ENCODE measurements at places on chromosomes 2 and 18.
A peak's percentile ranks its signal among the peaks of the same experiment; 100 is the strongest.

DNA sequence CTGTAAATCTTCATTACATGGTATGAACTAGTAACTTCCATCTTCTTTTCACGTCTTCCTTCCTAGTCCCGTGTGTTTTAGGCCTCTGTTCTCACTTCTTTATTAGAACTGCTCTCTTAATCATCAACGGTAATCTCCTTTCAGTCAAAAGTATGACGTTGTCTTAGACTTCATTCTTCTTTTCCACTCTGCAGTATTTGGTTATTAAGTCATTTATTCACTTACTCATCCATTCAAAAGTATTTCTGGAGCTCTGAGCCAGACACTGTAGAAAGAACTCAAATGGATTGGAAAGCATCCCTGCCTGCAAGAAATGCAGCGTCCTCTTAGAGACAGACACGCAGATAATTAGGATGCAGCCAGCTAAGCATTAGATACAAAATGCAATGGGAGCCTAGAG lies 494.6 kb upstream of the NRP2 start:
- DNase-seq: no peak

- no peak for DNase-seq
These were observed 243.7 kb downstream of the NDUFA10 start for GRCh38 chr2:239781454-239781853.

DNA sequence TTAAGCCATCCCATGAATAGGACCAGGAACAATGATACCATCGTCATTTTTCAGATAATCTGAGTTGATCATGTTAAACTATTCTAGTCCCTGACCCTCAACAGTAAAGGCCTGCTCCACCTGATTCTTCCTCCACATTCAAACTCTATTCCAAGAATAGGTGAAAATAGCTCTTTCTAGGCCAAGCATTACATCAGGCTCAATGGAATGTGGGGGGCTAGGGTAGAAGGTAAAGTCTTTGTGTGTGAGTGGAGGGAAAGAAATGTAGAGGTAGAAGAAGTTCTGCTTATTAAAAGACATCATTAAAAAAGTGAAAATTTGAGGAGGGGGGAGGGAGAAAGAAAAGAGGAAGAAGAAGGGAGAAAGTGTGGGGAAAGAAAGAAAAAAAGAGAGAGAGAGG lies 653.3 kb upstream of the PKDCC start:
- DNase-seq: no peak

- DNase-seq: no peak
These were observed 34.5 kb downstream of the HS1BP3 start for GRCh38 chr2:20616341-20616871.

GRCh38 chr2:236195726-236196125 lies 27.5 kb upstream of the GBX2 start:
- no peak for DNase-seq

DNA sequence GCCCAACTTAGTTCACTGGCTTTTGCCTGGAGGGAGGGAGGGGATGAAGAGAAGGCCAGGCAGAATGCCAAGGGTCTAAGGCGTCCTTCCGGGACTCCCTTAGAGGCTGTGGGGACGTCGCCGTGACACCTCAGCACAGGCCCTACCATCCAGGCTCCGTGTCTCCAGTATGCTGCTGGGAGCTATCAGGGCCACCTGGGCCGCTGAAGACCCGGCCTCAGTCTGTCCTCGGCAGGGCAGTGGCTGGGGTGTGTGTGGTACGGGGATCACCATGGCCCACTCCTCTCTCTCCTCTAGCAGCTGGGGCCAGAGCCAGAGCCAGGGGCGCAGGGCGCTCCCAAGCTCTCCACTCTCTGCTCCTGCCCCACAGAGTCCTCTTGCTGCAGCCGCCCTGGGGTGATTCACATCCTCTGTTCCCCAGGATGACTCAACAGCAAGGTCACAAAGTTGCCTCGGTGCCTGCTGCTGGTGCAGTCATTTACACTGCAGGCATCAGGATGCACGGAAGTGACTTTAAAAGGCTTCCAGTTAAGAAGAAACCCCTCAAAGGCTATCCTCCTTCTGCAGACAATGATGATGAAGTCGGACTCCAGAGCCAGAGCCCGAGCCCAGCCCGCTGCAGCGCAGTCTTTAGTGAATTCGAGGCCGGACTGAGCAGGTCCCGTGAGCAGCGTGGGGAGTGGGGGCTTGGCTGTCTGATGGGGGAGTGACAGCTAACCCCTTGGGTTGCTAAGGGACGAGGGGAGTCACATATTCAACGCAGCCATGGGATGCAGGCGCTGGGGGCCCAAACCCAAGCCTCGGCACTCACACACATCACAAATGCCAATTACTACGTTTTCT lies 31.9 kb downstream of the SNORC start:
- peak; percentile 52 for DNase-seq

- no peak for DNase-seq
These were observed 68.7 kb upstream of the ACSL3 start for GRCh38 chr2:222792001-222792611.

DNA sequence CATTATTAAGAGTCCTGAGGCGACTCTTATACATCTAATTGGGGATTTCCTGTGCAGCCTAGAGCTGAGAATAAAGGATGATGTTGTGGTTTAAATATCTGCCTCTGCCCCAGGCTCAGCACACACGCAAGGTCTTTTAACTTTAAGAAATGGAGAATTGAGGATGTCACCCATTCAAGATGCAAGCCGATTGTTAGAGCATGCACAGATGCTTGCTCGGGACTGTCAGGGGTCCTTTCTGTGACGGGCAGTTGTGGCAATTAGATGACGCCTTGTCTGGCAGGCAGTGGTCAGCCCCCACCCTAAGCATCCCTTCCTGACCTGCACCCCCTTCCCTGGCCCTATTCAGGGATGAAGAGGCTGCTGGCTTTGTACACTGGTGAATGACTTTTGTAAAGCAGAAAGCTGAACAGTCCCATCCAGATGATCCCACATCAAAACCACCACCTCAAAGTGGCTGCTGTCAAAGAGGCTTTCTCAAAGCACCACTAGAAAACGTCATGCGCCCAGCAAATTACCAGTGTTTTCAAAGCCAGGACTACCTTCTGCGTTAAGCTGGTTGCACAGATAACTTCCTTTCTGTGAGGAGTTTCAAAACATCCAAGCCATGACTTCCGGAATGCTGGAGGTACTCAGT lies 23.7 kb downstream of the FAM178B start:
- no peak for DNase-seq

- no peak for DNase-seq
These were observed 204.8 kb upstream of the PARD3B start for GRCh38 chr2:204340511-204340910.

- DNase-seq: no peak
These were observed 112.1 kb upstream of the ATP8B1 start for GRCh38 chr18:57915248-57915647.

GRCh38 chr2:191617575-191617974 lies 60.4 kb upstream of the NABP1 start:
- peak; percentile 20 for DNase-seq

DNA sequence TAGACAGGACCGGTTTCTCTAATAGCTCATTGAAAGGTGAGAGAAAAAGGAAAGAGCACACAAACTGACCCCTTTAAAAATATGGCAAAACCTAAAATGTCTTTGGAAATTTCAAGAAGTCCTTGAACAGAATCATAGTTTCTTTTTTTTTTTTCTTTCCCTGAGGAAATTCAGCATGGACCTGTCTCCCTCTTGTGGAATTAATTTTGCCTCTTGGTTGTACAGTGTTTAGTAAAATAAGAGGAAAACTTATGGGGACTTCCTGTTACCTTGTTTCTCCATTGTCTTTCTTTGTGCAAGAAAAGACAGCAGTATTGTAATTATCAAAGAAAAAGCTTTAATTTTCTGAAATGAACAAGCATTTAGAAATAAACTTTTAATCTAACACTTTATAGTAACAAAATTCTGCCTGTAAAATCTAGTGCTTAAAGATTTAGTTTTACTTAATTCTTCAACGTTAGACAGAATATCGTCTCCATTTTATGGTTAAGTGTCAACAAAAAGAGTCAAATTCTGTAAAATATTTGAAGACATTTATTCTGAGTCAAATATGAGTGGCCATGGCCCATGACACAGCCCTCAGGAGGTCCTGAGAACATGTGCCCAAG lies 176.3 kb upstream of the NABP1 start:
- DNase-seq: no peak

- DNase-seq: no peak
These were observed 95.9 kb upstream of the SIX2 start for GRCh38 chr2:45105050-45105582.

DNA sequence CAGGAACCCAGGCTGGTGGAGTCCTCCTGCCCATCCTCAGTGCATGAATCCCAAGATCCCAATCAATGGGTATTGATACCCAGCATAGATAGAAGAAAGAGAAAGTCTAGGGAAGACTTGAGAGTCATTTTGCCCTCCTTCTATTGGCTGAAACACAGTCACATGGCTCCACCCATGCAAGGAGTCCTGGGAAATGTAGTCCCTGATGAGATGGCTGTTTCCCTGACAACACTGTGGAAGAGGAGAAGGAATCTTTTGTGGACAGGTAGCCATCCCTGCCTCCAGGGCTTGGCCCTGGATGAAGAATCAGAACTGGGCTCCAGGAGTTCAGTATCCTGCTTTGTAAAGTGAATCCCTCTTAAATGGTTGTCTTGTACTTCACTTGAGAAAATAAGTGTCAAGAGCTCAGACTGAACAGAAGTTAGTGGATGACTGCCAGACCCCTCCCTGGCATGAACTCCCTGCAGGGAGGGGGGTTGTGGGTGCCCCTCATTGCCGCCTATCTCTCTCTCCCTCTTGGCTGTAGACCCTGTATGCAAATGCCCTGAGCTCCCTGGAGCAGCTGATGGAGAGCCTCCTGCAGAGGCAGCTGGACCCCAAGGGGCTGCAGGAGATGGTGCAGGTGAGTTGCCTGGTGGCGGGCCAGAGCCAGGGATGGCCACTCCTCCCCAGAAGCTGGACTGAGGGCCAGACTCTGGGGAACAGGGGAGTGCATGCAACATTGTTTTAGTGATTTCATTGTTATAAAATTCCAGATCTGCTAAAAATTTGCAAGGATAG lies 36.1 kb downstream of the MROH2A start:
- DNase-seq: no peak

DNA sequence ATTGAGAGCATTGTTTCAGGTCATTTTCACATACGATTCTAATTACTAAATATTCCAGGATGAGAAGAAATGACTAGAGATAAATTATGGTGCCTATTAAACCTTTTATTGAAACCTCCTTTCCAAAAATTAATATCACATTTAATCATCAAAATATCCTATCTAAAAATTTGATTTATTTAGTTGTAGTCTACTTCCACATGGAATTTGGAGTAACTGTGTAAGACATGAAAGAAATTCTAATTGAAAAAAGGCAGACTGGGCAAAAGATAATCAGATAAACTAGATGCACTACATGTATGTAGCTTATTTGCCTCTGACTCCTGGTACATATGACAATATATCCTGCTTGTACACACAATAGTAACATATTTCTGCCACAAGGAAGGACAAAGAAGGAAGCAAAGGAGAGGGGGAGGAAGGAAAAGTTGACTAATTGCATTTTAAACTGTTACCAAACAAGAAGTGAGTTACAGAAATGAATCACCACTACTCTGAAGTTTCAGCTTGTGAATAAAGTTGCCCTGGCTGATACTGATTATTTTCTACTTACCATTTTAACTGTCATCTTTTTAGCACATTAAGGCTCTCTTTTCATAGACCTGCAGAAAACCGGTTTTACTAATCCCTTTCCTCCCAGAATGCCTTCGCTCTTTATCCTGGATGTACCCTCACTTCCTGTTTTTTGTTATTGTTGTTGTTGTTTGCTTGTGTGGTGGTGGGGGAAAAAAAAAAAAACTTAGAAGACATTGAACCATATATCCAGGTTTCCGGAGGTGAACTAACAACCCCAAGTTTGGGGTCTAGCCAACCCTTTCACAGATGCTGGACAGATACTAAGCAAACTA lies 28.4 kb downstream of the NRXN1 start:
- DNase-seq: no peak

DNA sequence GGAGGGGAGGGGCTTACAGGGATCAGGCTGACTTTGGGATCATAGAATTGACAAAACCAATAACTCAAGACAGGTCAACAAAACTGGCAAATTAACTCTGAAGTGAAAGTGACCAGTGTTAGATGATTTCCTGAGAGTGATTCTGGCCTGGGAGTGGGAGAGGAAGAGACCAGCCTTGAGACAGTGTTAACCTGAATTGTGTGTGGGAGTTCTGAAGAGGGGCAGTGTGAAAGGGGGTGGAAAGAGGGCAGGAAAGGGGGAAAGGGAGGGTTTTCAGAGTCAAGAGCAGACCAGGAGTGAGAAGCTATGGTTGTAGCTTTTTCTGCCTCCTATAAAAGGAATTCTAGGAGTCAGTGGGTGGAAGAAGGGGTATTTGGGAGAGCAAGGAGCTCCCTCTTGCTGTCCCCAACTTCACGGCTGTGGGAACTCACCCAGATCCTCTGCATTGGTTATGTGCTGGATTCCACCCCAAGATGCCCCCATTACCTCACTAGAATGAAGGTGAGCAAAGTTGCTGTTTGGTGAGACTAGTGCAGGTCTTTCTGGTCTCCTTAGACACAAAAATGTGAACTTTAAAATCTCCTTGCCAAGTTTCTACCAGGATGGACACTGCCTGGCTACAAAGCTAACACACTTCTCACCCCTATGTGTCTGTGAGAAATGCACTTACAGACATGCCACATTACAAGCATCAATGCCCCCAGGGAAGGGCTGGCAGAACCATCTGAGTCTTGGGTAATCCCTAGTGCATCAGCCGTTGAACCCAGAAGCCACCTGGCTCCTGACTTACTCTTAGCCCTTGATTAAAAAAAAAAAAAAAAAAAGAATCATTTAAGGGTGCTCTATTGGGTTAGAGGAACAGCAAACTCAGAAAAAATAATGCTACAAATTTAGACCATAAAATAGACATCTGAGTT lies 61.6 kb downstream of the BMP10 start:
- no peak for DNase-seq

DNA sequence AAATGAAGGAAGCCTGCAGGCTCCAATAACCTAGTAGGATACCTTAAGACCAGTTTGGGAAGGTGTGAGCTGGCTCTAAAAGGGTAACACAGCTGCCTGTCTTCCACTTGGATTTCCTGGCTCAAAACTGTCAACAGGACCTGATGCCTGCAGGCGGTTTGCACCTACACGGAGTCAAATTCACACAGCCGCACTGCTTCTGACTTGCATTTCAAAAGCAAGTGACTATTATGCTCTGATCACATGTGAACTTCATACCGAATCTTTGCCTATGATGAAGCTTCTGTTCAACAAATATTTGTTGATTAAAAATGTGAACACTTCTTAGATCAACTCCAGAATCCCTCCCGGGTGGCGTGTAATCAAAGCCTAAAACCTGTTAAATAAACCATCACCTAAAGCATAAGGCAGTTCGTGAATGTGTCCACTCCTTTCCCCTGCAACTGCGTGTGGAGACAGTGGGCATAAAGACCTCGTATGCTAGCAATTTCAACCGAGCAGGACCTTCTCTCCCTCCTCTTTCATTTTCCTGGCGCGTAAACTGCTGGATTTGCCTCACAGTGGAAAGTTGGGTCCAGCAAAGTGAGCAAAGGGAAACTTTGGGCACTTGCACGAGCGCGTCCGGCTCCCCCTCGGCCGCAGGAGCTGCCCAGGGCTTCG lies 784 bp downstream of the CRACDL start:
- DNase-seq: no peak

- no peak for DNase-seq
These were observed 107.1 kb downstream of the ABCA12 start for GRCh38 chr2:215031321-215031720.
